ENCODE measurements at places on chromosomes 16 and 17. TPM values are rescaled to one million over a fixed set of nuclear protein-coding genes. Genes with fewer than 3 reads are reported as not detected.

DNA sequence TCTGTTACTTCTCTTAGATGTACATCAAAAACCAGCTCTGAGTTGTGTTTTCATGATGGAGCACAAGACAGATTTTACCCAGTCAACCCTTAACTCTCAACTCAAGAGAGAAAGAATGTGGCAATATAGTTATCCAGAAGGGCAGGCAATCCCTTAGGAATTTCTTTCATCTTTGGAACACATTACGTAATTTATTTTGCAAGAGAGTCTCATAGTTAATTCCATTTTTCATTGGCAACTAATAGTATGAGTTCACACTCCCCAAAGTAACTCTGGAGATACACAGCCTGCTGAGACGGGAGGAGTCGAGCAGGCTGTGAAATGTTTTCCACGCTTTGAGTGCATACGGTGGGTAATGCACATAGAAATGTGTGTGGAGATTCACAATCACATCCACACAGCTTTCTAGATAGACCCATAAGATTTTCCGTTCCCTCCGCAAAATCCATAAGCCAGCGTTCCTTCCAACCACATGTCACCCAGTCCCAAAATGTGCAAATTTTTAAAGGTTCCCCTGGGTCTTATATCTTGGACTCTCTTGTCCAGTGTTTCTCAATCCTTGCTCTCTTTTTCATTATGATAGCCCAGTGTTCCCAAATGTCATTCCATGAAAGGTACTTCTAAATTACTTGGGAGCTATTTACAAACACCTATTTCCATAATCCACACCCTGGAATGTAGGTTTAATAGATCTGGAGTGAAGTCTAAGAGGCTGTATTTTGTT is 8.4 kb upstream of the CDRT4 start:
- DNase-seq, result no peak

DNA sequence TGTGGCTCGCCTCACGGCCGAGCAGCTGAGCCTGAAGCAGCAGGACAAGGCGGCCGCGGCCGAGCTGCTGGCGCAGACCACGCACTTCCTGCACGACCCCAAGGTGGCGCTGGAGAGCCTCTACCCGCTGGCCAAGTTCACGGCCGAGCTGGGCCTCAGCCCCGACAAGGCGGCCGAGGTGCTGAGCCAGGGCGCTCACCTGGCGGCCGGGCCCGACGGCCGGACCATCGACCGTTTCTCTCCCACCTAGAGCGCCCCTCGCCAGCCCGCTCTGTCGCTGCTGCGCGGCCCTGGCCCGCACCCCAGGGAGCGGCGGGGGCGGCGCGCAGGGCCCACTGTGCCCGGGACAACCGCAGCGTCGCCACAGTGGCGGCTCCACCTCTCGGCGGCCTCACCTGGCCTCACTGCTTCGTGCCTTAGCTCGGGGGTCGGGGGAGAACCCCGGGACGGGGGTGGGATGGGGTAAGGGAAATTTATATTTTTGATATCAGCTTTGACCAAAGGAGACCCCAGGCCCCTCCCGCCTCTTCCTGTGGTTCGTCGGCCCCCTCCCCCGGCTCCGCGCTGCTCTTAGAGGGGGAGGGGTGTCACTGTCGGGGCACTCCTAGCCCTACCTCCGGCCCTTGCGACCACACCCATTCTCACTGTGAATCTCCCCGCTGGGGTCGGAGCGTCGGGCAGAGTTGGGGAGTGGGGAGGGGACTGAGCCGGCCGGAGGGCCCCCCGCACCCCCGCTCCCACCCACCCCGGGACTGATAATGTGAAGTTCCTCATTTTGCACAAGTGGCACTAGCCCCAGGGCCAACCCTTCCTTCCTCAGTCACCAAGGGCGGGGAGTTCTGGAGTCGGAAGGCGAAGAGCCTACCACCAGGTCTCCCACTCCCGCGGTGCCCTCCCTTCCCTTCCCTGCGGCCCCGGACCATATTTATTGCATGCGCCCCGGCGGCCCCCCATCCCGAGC is 4.0 kb downstream of the HIC1 start:
- peak; percentile 71 for DNase-seq

GRCh38 chr16:27720731-27721530 is 171.0 kb downstream of the KATNIP start:
- no peak for DNase-seq

DNA sequence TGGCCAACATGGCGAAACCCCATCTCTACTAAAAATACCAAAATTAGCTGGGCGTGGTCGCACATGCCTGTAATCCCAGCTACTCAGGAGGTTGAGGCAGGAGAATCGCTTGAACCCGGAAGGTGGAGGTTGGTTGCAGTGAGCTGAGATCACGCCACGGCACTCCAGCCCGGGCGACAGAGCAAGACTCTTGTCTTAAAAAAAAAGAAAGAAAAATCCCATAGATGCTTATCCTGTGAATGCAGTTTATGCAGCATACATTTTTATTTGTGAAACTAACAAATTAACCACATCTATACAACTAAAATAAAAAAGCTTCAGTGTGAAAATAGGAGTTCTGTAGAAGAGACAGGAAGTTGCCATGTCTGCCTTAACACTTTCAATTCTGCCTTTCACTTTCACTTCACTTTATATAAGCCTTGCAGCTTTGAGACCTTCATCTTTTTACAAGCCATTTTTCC is 7.1 kb downstream of the IGSF6 start:
- peak; percentile 35 for DNase-seq

GRCh38 chr16:4071686-4072561 is 44.3 kb downstream of the ADCY9 start:
- no peak for DNase-seq

- DNase-seq, result no peak
Observed at GRCh38 chr16:15879255-15879811, 9.1 kb downstream of the CEP20 start.

GRCh38 chr16:81511371-81511770 is 66.8 kb downstream of the CMIP start:
- DNase-seq, result no peak

GRCh38 chr16:67470359-67470758 is 10.6 kb downstream of the ATP6V0D1 start:
- DNase-seq, result no peak

DNA sequence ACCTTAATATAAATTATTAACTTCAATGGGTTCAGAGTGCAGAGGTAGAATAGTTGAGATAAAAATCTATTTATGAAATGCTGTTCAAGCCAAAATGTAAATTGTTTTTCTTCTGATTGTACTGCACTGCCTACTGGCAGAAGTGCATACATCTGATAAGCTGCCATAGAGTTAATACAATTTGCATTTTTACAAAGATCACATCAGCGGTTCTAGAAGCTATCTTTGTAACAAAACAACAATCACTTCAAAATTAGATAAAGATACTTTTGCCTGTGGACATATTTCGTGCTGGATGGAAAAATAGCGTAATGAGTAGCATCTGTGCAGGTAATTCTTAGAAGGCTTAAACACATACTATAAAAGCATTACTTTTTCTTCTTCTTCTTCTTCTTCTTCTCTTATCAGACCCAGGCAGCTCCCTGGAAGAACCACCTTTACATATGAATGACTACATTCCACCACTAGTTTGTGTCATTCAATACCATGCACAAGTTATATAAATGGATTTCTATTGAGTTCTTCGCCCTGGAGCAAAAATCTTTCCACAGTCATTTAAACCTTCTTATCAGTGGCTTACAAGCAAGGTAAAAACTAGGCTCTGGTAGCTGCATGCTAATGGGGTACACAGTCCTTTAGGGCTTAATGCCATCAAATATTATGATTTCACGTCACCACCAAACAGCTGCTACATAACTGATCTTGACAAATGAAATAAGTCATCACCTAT is 47.0 kb downstream of the SYNRG start:
- DNase-seq, result no peak

SLC38A8 gene
- total RNA-seq, result not detected

FOXO3B gene
- 3.1 TPM for total RNA-seq
